ENCODE measurements at places on chromosomes 1 and 21. TPM values are rescaled to one million over a fixed set of nuclear protein-coding genes. Genes with fewer than 3 reads are reported as not detected.

IL10RB gene
- 50.6 TPM for polyA plus RNA-seq

UBXN11 gene
- 12.4 TPM for polyA plus RNA-seq

DNA sequence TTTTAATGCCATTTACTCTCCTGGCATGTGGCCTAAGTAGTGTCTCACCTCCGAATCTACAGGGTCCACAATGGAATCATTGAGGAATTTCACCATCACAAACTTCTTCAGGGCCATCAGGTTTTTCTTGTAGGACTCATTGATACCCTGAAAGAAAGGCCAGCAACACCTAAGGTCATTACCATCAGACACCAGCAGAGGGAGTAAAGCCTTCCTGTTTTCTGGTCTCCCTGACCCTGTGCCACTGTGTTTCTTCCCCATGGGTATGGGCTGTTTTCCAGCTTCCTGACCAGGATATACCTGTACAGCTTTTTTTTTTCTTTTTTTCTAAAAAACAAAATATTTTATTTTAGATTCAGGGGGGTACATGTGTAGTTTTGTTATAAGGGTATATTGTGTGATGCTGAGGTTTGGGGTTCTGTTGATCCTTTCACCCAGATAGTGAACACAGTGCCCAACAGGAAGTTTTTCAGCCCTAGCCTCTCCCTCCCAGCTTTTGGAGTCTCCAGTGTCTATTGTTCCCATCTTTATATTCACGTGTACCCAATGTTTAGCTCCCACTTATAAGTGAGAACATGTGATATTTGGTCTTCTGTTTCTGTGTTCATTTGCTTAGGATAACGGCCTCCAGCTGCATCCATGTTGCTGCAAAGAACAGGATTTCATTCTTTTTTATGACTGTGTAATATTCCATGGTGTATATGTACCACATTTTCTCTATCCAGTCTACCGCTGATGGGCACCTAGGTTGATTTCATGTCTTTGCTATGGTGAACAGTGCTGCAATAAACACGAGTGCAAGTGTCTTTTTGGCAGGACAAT, 18.3 kb downstream of the PPT1 start:
- DNase-seq, result peak; percentile 69

DNA sequence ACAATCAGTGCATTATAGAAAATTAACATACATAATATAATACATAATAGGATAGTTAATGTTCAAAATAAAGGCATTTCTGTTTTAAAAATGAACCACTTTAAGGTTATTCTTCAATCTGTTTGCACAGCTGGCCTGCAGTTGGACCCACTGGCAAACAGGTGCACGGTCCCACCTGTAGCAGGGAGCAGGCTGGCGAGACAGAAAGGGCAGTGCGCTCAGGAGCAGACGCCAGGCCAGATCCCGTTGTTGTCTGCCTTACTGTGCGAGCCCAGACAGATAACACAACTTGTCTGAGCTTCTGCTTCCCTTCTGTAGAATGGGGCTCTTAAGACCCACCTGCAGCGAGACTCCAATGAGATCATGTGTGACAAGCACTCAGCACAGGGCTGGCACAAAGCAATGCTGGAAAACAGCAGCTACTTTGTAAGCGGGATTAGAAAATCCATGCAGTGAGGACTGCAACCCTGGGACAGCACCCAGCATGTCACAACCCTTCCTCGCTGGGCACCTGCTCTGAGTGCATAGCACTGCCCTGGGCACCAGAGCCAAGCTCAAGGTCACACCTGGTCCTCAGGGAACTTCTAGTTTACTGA, 33.5 kb downstream of the VPS26C start:
- DNase-seq, result no peak

GRCh38 chr1:246435421-246436041, 71.5 kb downstream of the SMYD3 start:
- DNase-seq, result no peak

- no peak for DNase-seq
These were observed 2.1 kb downstream of the SLC66A1 start for GRCh38 chr1:19313961-19314882.
